ENCODE measurements at places on chromosomes 12 and 14.

DNA sequence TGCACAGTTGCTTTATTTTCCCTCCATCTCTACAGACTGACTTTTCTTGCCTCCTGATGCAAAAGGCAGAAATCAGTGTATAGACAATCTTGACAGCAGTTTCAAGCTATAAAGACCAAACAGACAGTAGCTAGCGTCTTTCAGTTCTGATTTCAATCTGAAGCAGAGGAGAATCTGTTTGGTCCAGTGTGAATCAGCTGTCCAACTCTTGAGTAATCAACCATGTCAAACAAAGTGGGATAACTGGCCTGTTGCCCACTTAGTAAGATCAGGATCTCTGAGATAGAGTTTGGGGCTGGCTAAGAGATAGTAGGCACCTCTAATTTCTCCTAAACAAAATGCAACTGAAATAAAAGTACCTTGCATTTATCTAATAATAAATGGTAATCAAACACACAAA lies 797.4 kb upstream of the FBXO33 start:
- DNase-seq = no peak

DNA sequence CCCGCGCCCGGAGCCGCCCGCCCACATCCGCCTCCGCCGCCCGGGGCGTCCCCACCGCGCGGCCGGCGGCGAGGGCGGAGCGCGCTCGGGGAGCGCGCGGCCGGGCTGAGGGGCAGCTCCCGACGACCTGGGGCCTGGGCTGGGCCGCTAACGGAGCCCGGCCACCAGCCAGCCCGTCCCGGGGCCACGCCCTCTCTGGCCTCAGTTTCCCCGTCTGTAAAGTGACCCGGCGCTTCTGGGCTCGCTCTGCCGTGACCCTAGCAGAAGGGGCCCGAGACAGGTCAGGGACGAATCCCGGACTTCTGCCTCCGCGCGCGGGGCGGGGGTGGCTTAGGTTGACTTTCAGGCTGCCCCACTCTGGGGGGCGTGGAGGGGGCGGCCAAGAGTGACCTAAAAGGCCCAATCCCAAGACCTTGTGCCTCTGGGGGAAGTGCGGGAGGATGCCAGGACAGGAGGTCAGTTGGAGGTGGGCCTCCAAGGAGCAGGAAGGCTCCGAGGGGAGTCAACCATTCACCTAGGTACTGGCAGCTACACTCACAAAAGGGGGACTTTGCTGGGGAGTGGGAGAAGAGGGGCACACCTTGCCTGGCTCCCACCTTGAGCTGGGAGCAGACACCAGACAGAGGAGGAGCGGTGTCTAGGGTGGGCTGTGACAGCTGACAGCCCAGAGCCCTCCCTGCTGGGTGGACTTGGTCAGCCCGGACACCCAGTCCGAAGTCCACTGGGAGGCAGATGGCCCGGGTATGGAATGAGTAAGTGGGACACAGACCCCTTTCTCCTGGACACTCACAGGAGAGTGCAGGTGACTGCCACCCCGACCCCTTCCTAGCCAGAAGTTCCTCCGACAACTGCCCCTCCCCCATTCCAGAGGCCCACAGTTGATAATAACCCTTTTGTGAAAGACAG lies 486 bp upstream of the AKT1 start:
- peak; percentile 17 for DNase-seq

DNA sequence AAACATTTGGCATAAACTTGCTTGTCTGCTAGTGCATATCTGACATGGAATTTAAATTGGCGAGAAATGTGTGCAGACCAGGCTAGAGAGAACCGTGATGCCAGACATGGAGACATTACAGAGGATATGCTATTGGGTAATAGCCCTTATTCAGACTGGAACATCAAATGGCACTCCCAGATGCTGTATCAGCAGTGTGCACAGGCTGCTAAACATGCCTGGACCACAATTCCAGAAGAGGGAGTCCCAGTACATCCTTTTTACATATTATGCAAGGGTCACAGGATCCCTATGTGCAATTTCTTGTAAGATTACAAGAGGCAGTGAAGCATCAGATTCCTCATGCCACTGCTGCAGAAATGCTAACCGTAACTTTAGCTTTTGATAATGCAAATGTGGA lies 354.5 kb upstream of the FOXG1 start:
- no peak for DNase-seq

- no peak for DNase-seq
Measured at GRCh38 chr14:72615451-72616121, 278.3 kb downstream of the DPF3 start.

DNA sequence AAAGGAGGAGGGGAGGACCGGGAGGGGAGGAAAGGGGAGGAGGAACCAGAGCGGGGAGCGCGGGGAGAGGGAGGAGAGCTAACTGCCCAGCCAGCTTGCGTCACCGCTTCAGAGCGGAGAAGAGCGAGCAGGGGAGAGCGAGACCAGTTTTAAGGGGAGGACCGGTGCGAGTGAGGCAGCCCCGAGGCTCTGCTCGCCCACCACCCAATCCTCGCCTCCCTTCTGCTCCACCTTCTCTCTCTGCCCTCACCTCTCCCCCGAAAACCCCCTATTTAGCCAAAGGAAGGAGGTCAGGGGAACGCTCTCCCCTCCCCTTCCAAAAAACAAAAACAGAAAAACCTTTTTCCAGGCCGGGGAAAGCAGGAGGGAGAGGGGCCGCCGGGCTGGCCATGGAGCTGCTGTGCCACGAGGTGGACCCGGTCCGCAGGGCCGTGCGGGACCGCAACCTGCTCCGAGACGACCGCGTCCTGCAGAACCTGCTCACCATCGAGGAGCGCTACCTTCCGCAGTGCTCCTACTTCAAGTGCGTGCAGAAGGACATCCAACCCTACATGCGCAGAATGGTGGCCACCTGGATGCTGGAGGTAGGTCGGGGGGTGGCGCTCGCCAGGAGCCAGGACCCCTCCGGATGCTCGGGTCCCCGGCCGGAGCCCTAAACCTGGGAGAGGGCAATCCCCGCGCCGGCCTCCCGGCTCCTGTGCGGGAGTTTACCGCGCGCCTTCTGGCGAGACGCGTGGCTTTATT lies at the start of gene CCND2:
CCND2 (plus strand) TSS at position 111 of the 744 bp plus-strand sequence; CDS start at position 390, 279 bp downstream.
- DNase-seq = peak; percentile 59

DNA sequence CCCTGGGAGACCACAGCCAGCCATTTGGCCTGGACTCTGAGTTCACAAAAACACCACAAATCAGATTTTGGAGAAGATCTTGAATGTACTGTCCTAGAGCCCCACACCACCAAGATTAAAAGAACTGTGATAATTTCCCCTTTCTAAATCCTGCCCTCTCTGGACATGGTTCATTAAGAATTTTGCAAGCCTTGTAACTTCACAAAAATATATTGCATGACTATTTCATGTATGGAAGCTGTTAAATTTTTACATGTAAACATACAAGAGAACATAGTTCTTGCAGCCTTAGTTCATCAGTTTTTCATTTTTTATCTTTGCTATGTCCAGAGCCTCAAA lies 97.0 kb downstream of the SCARB1 start:
- DNase-seq = no peak

DNA sequence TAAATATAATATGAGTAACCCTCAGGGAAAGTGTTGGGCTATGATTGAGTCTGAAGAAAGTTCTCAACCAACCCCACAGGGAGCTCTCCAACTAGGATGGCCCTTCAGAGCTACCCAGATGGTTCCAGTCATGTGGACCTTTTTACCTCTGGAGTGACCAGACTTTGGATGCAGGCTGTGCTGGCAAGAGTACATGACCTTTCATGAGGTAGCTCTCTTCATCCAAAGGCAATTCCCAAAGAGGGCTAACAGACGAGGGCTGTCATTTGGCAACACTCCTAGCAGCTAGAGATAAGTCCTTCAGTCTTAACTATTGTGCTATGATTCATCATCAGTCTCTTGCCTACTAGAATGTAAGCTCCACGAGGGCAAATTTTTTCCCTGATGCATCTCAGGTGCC lies 75.4 kb downstream of the DUSP6 start:
- no peak for DNase-seq

GRCh38 chr12:49568442-49569162 lies 660 bp upstream of the MCRS1 start:
- no peak for DNase-seq

DNA sequence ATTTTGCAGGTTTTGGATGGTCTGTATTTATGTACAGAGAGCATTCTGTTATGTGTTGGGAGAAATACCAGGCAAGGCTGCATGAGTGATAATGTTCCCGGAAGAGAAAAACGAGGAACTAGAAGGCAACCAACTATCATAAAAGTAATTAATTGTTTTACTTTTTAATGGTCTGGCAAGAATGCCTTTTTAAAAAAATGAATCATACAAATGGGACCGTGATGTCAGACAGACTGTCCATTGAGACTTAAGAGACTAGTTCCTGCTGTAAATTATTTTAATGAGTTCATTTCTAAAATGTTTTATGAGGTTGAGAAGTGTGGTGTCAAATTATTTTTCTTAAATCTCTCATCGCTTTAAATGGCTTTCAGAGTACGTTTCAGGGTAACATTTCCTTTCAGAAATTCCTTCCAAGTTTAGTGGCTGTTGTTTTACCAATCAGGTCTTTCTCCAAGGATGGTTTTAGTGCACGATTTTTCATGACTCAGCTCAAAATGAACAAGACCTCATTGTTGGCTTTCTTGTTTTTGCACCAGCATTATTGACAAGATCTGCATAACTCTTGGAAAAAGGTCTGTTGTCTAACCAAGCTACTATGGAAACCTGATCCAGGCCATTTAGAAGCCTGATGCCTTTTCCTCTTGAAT lies 86.1 kb upstream of the ARHGAP5 start:
- DNase-seq = no peak

- no peak for DNase-seq
Measured at GRCh38 chr12:124194264-124194892, 100.5 kb upstream of the RFLNA start.
